AG08396 (cell line): ENCODE measurements at places on chromosomes 4 and X.

- DNase-seq, result no peak
Observed at GRCh38 chr4:8463811-8464210, 23.2 kb downstream of the TRMT44 start.

DNA sequence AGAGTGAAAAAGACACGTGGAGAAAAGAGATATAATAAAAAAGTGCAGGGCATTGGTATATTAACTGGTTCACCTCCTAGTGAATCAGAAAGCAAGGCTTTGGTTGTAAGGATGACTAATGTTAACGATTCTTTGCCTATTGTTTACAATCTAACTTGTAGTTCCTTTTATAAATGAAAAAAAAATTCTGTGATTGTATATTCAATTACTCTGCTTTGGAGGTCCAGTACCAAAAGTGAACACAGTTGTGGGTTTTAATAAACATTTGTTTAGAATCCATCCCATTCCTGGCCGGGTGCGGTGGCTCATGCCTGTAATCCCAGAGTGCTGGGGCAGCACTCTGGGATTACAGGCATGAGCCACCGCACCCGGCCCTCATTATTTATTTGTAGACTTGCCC, 36.9 kb upstream of the PRSS12 start:
- DNase-seq, result peak; percentile 23

DNA sequence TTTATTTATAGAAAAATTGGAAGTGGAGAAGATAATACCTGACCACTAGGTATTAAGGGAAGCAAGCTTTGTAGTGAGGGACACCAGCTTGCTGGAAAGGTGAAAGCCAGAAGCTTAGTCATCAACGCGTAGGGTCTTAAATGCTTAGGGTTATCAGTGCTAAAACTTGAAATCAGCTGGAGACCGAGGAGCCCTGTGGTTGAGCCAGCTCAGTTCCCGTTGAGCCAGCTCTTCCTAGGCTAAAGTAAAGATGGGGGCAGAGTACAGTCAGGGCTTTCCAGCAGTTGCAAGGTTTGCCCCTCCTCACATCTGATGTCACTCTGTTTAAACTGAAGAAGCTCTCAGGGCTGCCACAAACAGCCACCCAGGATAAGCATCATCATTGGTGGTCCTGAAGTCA, 240.7 kb downstream of the DCLK2 start:
- DNase-seq, result no peak

DNA sequence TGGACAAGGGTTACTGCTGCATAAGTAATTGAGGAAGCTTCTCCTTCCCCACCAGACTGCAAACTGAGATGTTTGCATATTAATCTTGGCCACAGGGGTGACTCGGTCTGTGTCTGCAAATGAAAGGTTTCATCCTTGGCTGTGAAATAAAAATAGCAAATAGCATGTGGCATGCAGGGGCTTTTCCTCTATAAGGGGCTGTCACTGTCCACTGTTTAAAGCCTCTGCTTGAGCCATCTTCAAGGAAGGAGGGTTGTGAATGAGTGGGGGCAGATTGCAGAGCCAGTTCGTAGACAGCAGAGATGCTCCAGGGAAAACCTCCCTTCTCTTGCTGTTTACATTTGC, 33.3 kb downstream of the TMSB4X start:
- DNase-seq, result no peak
